Activated T-cell treated with anti-CD3 and anti-CD28 coated beads, Interleukin-2, amount 50 U/mL, for 72 hours (primary cell): ENCODE measurements at places on chromosomes 13 and 19. TPM values are rescaled to one million over a fixed set of nuclear protein-coding genes. Genes with fewer than 3 reads are reported as not detected.

- DNase-seq = no peak
These were observed 5.9 kb downstream of the MAST1 start for GRCh38 chr19:12843999-12844732.

Gene CA11
- total RNA-seq = 10.5 TPM

Gene ZNF415
- total RNA-seq = 5.2 TPM

Gene PRSS57
- total RNA-seq = 0.22 TPM

GRCh38 chr13:30253830-30254229, 53.5 kb downstream of the KATNAL1 start:
- no peak for DNase-seq
